ENCODE measurements at places on chromosomes 4 and X. TPM values are rescaled to one million over a fixed set of nuclear protein-coding genes. Genes with fewer than 3 reads are reported as not detected.

The AASDH gene
- total RNA-seq = 8.8 TPM

The SERTM2 gene
- not detected for total RNA-seq

- no peak for DNase-seq
These were observed 5.8 kb upstream of the BBS7 start for GRCh38 chr4:121876070-121876469.

- no peak for DNase-seq
These were observed 134.5 kb upstream of the NLGN4X start for GRCh38 chrX:6363188-6363587.

- no peak for DNase-seq
These were observed 17.7 kb upstream of the P2RY8 start for GRCh38 chrX:1554469-1555210.

Measured in activated naive CD4-positive, alpha-beta T cell treated with anti-CD3 and anti-CD28 coated beads, Interleukin-2, amount 50 U/mL, for 72 hours (primary cell).